ENCODE measurements at places on chromosomes 1 and 21. TPM values are rescaled to one million over a fixed set of nuclear protein-coding genes. Genes with fewer than 3 reads are reported as not detected.

DNA sequence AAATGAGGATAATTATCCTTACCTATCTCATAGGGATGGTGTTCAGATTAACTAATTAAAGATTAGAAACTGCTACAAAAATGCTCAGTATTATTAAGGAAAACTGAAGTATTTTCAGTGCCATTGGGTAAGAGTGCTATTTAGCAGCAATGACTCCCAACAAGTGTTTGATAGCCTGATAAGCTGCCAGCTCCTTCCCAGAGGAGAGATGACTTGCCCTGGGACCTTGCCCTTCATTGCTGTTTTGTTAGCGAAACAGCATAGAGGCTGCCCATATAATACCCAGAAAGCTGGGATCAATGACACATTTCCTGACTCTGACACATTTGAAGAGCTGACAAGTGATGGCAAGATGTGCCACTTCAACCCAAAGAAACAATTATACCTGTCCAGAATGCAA is 592.2 kb downstream of the ADGRL2 start:
- DNase-seq, result no peak

GRCh38 chr1:89737985-89738510 is 82.8 kb upstream of the LRRC8D start:
- DNase-seq, result no peak

Gene ITLN2
- not detected for total RNA-seq

GRCh38 chr21:42142627-42143026 is 71.5 kb downstream of the UMODL1 start:
- DNase-seq, result no peak

GRCh38 chr21:26140164-26140579 is 30.4 kb downstream of the APP start:
- DNase-seq, result no peak

GRCh38 chr1:204873176-204873575 is 2.5 kb downstream of the NFASC start:
- DNase-seq, result no peak

Gene ZBTB40
- 12.8 TPM for total RNA-seq

- no peak for DNase-seq
These were observed 128.2 kb downstream of the APP start for GRCh38 chr21:26042181-26042876.

GRCh38 chr1:208216062-208216461 is 28.1 kb downstream of the PLXNA2 start:
- no peak for DNase-seq

GRCh38 chr1:10051656-10052055 is 18.9 kb downstream of the UBE4B start:
- DNase-seq, result no peak

- no peak for DNase-seq
These were observed 23.1 kb upstream of the OR10J4 start for GRCh38 chr1:159408862-159409400.

- no peak for DNase-seq
These were observed 80.9 kb downstream of the NENF start for GRCh38 chr1:212513586-212513985.

Gene CD160
- total RNA-seq, result 0.38 TPM

GRCh38 chr1:154087574-154087973 is 67.3 kb downstream of the NUP210L start:
- no peak for DNase-seq

DNA sequence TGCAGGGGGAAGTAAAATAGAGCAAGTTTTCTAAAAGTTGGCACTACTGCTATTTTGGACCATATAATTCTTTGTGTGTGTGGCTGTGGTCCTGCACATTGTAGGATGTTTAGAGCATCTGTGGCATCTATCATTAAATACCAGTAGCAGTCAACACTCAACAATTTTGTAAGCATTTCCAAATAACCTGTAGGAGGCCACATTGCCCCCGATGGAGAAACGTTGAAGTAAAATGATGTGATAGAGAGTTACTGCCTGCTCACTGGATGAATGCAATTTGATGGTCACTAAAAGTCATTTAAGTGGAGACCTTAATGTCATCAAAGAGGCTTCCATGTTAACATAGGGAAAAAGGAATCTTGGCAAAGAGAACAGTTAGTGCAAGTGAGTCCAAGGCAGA is 560.8 kb downstream of the NEGR1 start:
- DNase-seq, result no peak

- DNase-seq, result no peak
These were observed 42.4 kb downstream of the AKNAD1 start for GRCh38 chr1:108814343-108815125.

Gene ZSWIM5
- 1.9 TPM for total RNA-seq

Gene FNDC5
- total RNA-seq, result 0.27 TPM

Gene MIXL1
- total RNA-seq, result not detected

- no peak for DNase-seq
These were observed 38.3 kb downstream of the GJA5 start for GRCh38 chr1:147722124-147722523.

Gene GPA33
- not detected for total RNA-seq

- DNase-seq, result no peak
These were observed 125.0 kb downstream of the FOXD2 start for GRCh38 chr1:47562799-47563198.

- DNase-seq, result peak; percentile 71
These were observed 234.2 kb upstream of the FGGY start for GRCh38 chr1:59062743-59063142.

- DNase-seq, result no peak
These were observed 11.1 kb downstream of the RNF19B start for GRCh38 chr1:32953495-32953894.

Gene C1orf141
- not detected for total RNA-seq

Gene MAP1LC3C
- 2.7 TPM for total RNA-seq
